Glomerular endothelial cell (primary cell): ENCODE measurements at places on chromosomes 16 and 17. TPM values are rescaled to one million over a fixed set of nuclear protein-coding genes. Genes with fewer than 3 reads are reported as not detected.

The SMPD3 gene
- total RNA-seq = not detected in 2 replicates

The TAT gene
- total RNA-seq = not detected in 2 replicates

The TMEM204 gene
- 20.4 and 34.2 TPM in 2 replicates for total RNA-seq

The LPO gene
- total RNA-seq = not detected in 2 replicates

The TMEM100 gene
- 0.12 TPM in 1 of 2 replicates, not detected in the other for total RNA-seq

The PPM1E gene
- total RNA-seq = 0.05 TPM in 1 of 2 replicates, not detected in the other

The CDH8 gene
- total RNA-seq = 0.24 and 1.5 TPM in 2 replicates

The SAMD14 gene
- total RNA-seq = 9.6 and 24.9 TPM in 2 replicates

The DNAH17 gene
- total RNA-seq = 0.05 TPM in 1 of 2 replicates, not detected in the other

The TSR1 gene
- total RNA-seq = 30.8 and 38.2 TPM in 2 replicates

The LRRC46 gene
- 0.24 TPM in 1 of 2 replicates, not detected in the other for total RNA-seq

The KRT27 gene
- not detected in 2 replicates for total RNA-seq

The TMEM88 gene
- total RNA-seq = 24.8 and 46.8 TPM in 2 replicates

The NEUROD2 gene
- total RNA-seq = not detected in 2 replicates

The NPIPA5 gene
- 4.8 and 10.2 TPM in 2 replicates for total RNA-seq

The NPB gene
- total RNA-seq = 0.68 and 1.9 TPM in 2 replicates

The SLC5A10 gene
- total RNA-seq = not detected in 2 replicates

The ZNF597 gene
- 1.7 and 2.1 TPM in 2 replicates for total RNA-seq
